GOT3 (cell line): ENCODE measurements at places on chromosomes 1 and 21.

GRCh38 chr1:108199201-108199691 is 897 bp downstream of the SLC25A24 start:
- no peak for DNase-seq

- DNase-seq: no peak
These were observed 5.2 kb downstream of the TAS1R1 start for GRCh38 chr1:6560267-6560666.

DNA sequence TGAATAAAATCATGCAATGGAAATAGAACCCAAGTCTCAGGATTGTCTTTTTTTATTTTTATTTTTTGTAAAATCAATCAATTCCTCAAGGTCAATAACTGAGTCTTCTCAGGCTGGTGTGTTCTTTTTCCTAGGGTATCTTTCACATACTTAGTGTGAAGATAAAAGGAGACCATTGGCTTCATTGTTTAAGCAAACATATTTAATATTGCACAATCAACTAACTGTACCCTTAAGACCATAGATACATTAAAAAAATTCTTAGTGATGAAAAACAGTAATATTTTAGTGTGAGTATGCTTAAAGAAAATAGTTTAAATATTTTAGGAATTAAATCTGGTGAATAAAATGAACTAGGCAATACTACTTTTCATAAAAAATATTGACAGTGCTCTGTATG is 31.4 kb downstream of the PDE4B start:
- no peak for DNase-seq

DNA sequence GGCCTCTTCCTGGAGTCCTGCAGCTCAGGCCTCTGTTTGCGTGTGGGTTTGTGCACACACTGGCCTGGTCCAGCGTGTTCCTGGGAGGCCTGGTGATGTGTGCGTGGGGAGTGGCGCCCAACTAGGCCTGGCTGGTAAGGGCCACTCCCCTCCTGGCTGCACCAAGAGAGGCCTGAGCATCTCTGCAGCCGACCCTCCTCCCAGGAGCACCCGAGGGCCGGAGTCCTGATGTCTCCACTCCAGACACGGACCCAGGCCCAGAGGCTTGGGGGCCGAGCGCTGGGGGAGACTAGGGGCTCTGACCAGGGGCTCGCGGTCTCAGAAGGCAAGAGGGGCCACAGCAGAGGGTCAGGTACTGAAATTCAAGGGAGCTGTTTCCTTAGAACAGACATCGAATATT is 33.3 kb downstream of the MORN1 start:
- DNase-seq: no peak

DNA sequence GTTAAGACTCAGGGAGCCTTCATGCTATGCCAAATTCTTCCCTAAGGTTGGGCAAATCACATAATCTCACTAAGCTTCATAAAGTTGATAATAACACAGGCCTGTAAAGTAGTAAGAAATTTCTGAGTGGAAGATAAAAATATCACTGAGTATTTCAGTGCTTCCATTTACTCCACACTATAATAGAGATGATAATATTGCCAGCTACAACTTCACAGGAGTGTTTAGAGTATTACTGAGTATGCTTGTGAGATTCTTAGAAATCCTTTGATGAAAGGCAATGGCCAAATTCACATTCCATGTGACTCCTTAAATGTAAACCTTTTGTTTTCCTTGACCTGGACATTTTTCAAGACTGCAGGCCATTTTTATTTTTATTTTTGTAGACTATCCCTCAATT is 10.4 kb downstream of the ITGB3BP start:
- no peak for DNase-seq

DNA sequence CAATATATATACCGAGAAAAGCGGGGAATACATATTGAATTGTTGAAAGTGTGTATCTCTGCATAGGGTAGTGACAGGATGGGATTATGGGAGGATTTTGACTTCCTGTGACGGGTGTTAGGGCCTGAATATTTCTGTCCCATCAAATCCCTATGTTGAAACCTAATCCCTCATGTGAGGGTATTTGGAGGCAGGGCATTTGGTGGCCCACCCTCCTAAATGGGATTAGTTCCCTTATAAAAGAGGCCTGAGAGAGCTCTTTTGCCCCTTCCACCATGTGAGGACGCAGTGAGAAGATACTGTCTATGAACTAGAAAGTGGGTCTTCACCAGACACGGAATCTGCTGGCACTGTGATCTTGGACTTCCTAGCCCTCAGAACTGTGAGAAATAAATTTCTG is 137.3 kb downstream of the ZSCAN20 start:
- DNase-seq: no peak

GRCh38 chr1:158049853-158050252 is 56.4 kb downstream of the KIRREL1 start:
- DNase-seq: no peak

DNA sequence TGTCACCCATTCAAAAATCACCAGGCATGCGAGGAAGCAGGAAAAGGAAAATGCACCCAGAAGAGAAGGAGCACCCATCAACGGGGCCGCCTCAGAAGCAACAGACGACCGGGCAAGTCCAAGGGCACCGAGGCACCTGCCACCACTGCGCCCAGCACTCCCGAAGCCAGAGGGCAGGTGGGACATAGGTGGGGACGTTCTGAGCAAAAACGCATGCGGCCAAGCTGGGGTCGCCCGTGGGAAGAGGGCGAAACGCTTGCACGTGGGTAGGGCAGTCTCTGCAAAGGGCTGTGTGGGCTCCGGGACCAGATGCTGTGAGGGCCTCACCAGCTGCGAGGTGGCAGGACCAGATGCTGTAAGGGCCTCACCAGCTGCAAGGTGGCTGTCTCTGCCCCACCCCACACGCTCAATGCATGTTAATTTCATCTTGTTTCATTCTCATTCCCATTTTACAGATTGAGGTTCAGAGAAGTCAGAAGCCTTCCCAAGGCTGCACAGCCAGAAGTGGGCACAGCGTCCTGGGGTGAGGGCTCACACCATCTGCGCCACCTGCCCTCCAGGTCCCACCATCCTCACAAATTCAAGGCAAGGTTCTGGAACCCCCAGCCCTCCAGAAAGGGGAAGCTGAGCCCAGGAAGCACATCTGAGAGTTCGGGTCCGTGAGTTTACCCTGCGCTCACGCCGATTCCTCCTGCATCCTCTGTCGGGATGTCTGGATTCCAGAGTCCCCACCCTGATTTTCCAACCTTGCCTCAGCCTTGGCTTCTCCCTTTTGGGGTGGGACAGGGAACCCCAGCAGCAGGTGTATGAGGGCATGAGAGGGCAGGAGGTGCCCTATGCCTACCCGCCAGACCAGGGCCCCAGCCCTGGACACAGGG is 8.2 kb upstream of the SAMD11 start:
- no peak for DNase-seq

DNA sequence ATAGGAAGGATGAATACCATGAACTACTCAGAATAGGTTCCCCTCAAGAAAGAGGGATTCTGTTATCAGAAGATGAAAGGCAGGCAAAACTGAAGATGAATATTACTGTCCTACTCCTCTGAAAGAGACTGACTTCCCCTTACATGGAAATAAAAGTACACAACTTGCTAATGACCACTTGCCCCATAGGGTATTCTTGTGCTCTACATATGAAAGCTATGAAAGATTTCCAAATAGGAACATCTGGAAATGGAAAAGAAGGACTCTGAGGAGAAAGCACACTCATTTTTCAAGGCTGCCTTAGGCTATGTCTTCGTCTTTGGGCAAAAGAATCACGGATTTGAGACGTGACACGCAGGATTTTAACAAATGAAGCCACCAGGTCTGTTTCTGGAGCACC is 170.1 kb upstream of the DAB1 start:
- no peak for DNase-seq

DNA sequence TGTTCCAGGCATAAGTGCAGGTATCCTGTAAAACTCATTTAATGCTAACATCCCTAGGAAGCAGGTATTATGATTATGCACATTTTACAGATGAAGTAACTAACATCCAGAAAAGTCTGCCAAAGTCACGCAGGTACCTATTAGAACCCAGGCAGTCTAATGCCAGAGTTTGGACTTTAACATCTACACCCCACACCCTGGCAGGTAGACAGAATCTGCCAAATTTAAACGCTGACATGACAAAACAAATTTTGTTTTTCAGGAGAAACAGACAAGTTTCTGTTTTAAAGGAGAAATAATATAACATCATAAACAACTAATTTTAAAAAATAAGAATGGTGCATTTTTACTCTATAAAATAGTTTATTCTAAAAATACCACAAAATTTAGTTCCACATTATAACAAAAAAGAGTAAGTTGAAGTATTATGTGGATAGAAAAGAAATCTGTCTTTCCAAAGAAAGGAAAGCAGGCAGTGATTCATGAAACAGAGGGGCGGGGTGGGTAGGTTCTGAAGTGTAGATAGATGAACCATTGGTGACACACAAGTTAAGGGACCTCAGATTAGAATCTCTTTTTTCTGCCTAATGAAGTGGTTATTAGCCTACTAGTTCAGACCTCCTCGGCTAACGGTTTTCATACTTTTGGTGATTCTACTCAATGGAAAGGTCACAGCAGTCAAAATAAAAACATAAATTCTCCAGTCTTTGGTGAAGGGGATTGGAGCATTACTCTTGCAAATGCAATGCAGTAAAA is 1.7 kb downstream of the ASPM start:
- DNase-seq: no peak

GRCh38 chr1:243501002-243501401 is 245.2 kb downstream of the SDCCAG8 start:
- DNase-seq: no peak

- no peak for DNase-seq
These were observed 315.3 kb downstream of the TPR start for GRCh38 chr1:186059752-186060151.

GRCh38 chr1:23344987-23345472 is 946 bp upstream of the HNRNPR start:
- no peak for DNase-seq

DNA sequence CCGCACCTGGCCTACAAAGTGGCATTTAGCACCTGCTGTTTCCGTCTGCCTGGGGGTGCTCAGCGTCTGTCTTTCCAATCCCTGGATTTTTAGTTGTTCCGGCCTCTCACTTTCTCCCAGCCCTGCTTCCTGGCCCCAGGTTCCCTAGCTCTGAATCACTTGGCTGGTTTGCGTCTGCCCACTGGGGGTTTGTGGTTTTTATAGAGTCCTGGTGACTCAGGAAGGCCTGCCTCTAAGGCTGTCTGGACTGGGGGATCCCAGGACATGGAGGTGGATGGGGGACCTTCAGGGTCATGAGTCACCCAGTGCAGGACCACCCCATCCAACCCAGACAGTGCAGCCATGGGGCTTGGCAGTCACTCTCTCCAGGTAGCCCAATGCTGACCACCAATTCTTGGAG is 53.5 kb downstream of the MRPL37 start:
- peak; percentile 38 for DNase-seq

DNA sequence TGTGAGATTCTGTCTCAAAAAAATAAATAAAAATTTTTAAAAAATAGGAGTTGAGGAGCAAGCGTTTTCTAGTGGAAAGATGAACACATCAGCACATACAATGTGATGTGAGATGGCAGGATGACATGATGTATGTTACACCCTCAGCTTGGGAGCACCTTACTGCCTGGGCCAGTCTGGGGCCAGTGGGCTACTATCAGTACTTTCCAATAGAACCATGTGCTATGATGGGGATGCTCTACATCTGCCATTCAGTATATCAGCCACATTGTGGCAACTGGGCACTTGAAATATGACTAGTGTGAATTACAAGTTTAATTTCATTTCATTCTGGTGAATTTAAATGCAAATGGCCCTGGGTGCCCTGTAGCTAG is 156.0 kb downstream of the PGBD5 start:
- DNase-seq: no peak

- DNase-seq: no peak
These were observed 25.3 kb upstream of the FAAH start for GRCh38 chr1:46368791-46369190.

DNA sequence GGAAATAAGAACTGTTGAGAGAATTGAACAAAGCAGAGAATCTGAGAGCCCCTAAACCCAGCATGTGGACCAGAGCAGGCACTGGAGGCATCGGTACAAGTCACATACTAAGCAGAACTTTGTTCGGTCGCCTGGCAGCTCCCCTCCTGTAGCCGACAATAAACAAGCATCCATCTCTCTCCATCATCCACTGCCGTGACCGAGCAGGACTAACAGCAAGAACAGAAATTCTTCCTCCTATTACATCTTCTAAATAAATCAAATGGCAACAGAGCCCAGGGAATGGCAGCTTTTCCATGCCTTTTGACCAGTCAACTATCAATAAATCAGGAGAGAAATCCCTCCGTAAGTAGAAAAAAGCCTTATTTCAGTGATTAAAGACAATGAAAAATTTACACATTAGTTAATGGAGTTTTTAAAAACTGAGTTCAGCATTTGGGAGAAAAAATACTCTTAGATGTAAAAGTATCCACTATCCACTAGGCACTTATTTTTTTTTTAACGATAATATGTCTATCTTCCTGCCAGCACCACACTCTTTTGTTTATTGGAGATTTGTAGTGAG is 36.5 kb downstream of the PTPN14 start:
- DNase-seq: no peak

DNA sequence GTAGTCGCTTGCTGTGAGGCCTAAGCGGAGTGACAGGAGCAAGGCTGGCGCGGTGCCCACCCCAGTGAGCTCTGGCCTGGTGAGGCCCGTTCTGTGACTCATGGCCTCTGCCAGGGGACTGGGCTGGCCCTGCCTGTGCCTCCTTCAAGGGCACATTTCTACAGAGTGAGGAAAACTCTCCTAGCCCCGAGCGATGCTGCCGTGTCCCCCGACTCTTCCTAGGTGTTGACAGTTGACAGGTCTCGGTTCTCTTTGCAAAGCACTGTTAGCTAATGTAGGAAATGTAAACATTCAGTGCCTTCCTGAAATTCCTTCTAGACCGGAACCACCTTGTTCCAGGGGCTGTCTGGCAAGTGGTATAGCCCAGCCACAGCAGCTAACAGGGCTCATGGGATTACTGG is 43.9 kb downstream of the ABCG1 start:
- DNase-seq: no peak

GRCh38 chr21:34353182-34353581 is 10.6 kb upstream of the KCNE2 start:
- DNase-seq: no peak

DNA sequence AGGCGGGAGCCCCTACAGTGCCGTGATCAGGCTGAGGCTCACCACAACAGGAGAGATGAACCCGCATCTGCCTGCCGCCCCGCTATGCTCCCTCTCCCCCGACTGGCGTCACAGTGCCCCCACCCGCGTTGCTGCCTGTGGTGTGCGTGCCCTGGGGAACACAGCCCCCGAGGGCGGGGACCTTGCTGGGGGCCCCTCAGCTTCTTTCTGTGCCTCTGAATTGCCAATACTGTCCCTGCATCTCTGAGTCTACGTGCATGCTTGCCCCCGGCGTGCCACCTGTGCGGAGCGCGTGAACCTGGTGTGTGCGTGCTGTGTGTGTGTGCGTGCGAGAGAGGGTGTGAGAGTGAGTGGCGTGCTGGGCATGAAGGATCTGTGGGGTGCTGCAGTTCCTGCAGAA is 10.3 kb downstream of the PARS2 start:
- no peak for DNase-seq

- DNase-seq: no peak
These were observed 15.3 kb downstream of the PYCR2 start for GRCh38 chr1:225908773-225909172.

DNA sequence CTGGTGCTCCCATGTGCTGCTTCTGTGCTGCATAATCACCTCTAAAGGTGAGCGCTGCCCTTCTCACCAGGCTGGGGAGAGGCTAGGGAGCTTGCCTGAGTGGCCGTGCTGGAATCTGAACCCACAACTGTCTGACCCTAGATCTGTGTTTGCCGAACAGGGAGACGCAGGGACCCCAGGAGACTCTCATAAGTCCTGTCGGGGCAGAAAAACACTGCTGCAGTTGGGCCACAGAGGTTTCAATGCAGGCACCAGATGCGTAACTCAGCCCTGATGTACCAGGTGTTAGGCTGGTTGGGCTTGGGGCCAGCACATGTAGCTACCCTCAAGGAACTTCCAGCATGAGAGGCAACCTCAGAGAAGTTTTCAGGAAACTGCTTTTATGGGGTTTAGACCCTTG is 49.5 kb upstream of the DMRTB1 start:
- DNase-seq: no peak
